NCI-H187 (cell line): ENCODE measurements at places on chromosomes 12 and 14.

GRCh38 chr12:95738024-95738611 lies 52.4 kb downstream of the NTN4 start:
- no peak for DNase-seq

DNA sequence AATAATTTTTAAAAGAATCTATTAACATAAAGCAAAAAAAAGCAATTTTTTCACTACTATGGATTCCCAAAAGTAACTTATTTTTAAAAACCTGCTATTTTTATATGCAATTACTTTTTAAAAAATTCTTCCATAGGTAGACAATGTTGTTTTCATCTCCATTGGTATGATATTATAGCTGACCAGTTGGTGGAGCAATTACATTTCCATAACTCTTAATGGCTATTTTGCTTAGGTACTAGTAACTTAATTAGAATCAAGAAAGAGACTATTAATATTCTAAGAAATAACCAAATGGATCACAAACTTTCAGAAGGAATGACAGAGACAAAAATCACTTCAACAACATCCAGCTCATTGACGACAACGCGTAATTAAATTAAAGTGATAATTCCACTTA lies 64.7 kb upstream of the PTCSC3 start:
- DNase-seq: no peak

- peak; percentile 51 for DNase-seq
These were observed 43.5 kb downstream of the ERH start for GRCh38 chr14:69354383-69355153.

DNA sequence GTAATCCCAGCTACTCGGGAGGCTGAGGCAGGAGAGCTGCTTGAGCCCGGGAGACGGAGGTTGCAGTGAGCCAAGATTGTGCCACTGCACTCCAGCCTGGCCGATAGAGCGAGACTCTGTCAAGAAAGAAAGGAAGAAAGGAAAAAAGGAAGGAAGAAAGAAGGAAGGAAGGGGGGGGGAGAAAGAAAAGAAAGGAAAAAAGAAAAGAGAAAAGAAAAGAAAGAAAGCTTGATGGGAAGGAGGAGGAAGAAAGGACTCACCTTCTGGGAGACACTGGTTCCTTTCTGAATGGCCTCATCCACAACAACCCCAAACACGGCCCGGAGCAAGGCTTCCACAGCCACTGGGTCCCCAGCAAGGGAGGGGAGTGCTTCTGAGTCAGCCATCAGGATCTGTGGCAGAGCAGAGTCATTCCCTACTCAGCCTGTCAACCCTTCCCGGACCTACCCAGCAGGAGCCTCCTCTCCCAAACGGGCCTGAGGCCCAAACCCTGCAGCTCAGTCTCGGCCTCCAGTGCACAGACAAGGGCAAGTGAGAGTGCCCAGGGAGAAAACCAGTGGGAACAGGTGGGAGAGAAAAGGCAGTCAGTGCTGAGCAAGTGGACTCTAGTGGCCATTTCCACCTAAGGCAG lies 7.3 kb upstream of the ZNF740 start:
- no peak for DNase-seq

GRCh38 chr14:56998728-56999127 lies 188.4 kb upstream of the OTX2 start:
- DNase-seq: no peak

- peak; percentile 80 for DNase-seq
These were observed 127.7 kb upstream of the MAX start for GRCh38 chr14:65229748-65230728.

DNA sequence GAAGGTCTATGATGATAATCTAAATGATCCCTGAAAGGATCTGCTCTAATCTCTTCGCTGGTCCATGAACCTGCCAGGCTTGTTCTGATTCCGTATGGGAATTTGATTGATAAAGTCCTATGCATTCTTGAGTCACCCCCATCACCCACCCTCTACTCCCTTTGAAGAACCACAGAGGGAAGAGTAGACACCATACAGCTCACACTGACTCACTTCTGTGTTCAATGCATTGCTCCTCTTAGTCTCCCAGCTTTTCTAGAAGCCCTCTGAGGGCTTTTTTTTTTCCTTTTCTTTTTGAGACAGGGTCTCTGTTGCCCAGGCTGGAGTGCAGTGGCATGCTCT lies 18.5 kb upstream of the GPRC5A start:
- no peak for DNase-seq

- DNase-seq: no peak
These were observed 170.7 kb upstream of the E2F7 start for GRCh38 chr12:77236066-77236465.

GRCh38 chr12:109480356-109480755 lies 2.9 kb downstream of the UBE3B start:
- no peak for DNase-seq
